ENCODE measurements at places on chromosomes 2 and 18. TPM values are rescaled to one million over a fixed set of nuclear protein-coding genes. Genes with fewer than 3 reads are reported as not detected.

GRCh38 chr2:222506230-222506935 lies 82.0 kb downstream of the SGPP2 start:
- DNase-seq = no peak

The DOK6 gene
- 0.61 TPM for total RNA-seq

GRCh38 chr2:59968441-59968840 lies 585.0 kb downstream of the BCL11A start:
- no peak for DNase-seq

GRCh38 chr2:159186462-159186861 lies 100.0 kb downstream of the WDSUB1 start:
- DNase-seq = no peak

GRCh38 chr2:235445116-235445515 lies 48.7 kb upstream of the AGAP1 start:
- no peak for DNase-seq

The MEP1B gene
- 4.6 TPM for total RNA-seq

DNA sequence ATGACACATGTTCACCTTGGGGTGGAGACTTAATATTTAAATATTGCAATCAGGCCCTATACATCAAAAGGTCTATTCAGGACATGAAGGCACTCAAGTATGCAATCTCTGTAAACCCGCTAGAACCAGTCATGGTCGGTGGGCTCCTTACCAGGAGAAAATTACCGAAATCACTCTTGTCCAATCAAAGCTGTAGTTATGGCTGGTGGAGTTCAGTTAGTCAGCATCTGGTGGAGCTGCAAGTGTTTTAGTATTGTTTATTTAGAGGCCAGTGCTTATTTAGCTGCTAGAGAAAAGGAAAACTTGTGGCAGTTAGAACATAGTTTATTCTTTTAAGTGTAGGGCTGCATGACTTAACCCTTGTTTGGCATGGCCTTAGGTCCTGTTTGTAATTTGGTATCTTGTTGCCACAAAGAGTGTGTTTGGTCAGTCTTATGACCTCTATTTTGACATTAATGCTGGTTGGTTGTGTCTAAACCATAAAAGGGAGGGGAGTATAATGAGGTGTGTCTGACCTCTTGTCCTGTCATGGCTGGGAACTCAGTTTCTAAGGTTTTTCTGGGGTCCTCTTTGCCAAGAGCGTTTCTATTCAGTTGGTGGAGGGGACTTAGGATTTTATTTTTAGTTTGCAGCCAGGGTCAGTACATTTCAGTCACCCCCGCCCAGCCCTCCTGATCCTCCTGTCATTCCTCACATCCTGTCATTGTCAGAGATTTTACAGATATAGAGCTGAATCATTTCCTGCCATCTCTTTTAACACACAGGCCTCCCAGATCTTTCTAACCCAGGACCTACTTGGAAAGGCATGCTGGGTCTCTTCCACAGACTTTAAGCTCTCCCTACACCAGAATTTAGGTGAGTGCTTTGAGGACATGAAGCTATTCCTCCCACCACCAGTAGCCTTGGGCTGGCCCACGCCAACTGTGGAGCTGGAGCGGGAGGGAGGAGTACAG lies 108.1 kb downstream of the XRCC5 start:
- DNase-seq = no peak
